ENCODE measurements at places on chromosomes 1 and 21. TPM values are rescaled to one million over a fixed set of nuclear protein-coding genes. Genes with fewer than 3 reads are reported as not detected.

GRCh38 chr1:76901158-76901767 lies 34.0 kb downstream of the ST6GALNAC5 start:
- H3K27me3 ChIP-seq, result no peaks in the 10 kb centered on the region
- H3K4me1 ChIP-seq, result no peaks in the 10 kb centered on the region
- peak; percentile 57 for DNase-seq
- H3K36me3 ChIP-seq, result no peaks in the 10 kb centered on the region
- H3K27ac ChIP-seq, result no peak overlapping the region
- no peak overlapping the region for H3K4me3 ChIP-seq

- H3K4me3 ChIP-seq, result peak overlapping the region; percentile 73
- H3K27me3 ChIP-seq, result no peaks in the 10 kb centered on the region
- DNase-seq, result peak; percentile 92
- peaks cover 18% of the 10 kb centered on the region for H3K4me1 ChIP-seq
- H3K27ac ChIP-seq, result peak overlapping the region; percentile 99
These were observed 769 bp downstream of the GALE start for GRCh38 chr1:23799570-23800399.

GRCh38 chr1:2904191-2904590 lies 102.7 kb upstream of the TTC34 start:
- H3K27me3 ChIP-seq, result no peaks in the 10 kb centered on the region
- H3K27ac ChIP-seq, result no peak overlapping the region
- no peak overlapping the region for H3K4me3 ChIP-seq

GRCh38 chr1:207565546-207566468 lies 69.8 kb downstream of the CR1 start:
- H3K4me3 ChIP-seq, result no peak overlapping the region
- peak; percentile 19 for DNase-seq
- H3K4me1 ChIP-seq, result no peaks in the 10 kb centered on the region
- H3K27ac ChIP-seq, result no peak overlapping the region
- H3K36me3 ChIP-seq, result no peaks in the 10 kb centered on the region

DNA sequence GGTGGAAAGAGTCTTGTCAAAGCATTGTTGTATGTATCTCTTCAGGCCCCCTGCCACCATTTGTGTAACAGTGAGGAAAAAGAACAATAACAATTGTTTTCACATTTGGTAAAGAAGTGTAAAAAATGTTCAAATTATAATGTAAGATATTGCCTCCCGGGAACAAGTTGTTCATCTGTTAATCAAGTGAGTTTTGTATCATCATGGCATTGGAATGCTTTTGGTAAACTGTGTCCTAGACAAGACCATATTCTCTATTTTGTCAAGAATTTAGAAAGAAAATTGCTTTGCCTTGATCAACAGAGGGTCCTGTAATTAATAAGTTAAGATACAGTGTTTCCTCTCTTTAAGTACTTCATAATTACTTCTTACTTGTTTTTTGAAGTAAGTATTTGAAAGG lies 692.0 kb upstream of the NR5A2 start:
- no peak overlapping the region for H3K4me3 ChIP-seq
- DNase-seq, result no peak
- no peaks in the 10 kb centered on the region for H3K36me3 ChIP-seq
- H3K4me1 ChIP-seq, result no peaks in the 10 kb centered on the region
- no peak overlapping the region for H3K27ac ChIP-seq

GRCh38 chr1:65238010-65238409 lies 71.3 kb upstream of the DNAJC6 start:
- H3K4me1 ChIP-seq, result no peaks in the 10 kb centered on the region
- H3K4me3 ChIP-seq, result no peak overlapping the region
- no peak overlapping the region for H3K27ac ChIP-seq

GRCh38 chr1:224563666-224564065 lies 52.5 kb upstream of the CNIH3 start:
- no peak overlapping the region for H3K27ac ChIP-seq
- no peak overlapping the region for H3K4me3 ChIP-seq
- no peaks in the 10 kb centered on the region for H3K27me3 ChIP-seq
- H3K4me1 ChIP-seq, result no peaks in the 10 kb centered on the region

DNA sequence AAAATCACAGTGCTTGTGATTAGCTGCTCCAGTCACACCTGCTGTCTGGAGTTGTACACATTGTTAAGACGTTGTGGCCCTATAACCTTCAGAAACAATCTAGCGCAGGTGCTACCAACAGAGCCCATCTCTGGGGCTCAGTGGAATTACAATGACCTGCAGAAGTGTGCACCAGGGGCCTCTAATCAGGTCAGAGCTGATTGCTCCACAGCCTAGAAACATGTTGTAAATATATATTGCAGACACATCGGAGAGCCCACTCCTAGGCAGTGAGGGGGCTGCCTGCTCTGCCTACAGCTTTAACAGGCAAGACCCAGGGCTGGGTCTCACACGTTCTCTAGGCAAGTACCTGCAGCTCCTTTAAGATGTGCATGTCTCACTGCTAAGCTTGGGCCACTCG lies 302.0 kb downstream of the SIPA1L2 start:
- H3K36me3 ChIP-seq, result no peaks in the 10 kb centered on the region
- no peaks in the 10 kb centered on the region for H3K27me3 ChIP-seq

GRCh38 chr1:163120372-163120771 lies 51.2 kb downstream of the RGS4 start:
- H3K27ac ChIP-seq, result no peak overlapping the region
- H3K4me1 ChIP-seq, result no peaks in the 10 kb centered on the region
- H3K4me3 ChIP-seq, result no peak overlapping the region
- no peaks in the 10 kb centered on the region for H3K27me3 ChIP-seq

DNA sequence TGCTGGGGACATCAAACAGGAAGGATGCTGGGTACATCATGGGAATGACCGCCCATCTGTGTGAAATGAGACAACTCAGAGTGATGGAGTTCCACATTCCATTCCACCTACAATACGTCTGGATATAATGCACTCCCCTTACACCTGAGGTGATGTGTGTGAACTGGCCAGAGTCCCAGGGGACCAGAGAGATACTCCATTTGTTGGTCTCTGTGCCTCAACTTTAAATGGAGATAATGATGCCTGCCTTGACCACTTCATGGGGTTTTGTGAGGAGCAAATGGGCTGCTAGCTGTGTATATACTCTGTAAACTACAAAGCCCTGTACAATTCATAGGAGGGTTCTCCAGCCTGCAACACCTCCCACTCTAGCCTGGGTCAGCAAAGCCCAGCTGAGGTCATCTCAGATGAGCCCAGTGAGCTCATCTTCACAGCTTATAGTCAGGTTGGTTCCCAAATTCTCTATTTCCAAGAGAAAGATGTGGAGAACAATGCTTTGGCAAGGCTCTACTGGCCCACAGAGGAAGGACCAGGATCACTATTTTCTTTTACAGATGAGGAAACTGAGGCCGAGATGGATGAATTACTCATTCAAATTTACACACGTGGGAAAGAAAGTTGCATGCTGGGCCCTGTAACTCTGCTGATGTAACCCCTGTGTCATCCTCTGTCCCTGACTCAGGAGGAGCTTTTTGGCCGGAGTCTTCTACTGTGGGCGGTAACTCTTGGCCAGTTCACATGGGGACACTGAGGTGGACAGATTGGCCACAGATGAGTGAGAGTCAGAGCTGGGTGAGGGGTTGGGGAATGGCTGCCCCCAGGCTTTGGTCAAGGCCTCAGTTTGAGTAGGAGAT lies 105.6 kb upstream of the GCLM start:
- H3K27me3 ChIP-seq, result no peaks in the 10 kb centered on the region
- H3K4me3 ChIP-seq, result no peak overlapping the region
- no peaks in the 10 kb centered on the region for H3K36me3 ChIP-seq
- no peak for DNase-seq
- peaks cover 13% of the 10 kb centered on the region for H3K4me1 ChIP-seq

- no peak for DNase-seq
- H3K4me1 ChIP-seq, result no peaks in the 10 kb centered on the region
- no peaks in the 10 kb centered on the region for H3K36me3 ChIP-seq
- H3K27ac ChIP-seq, result no peak overlapping the region
- H3K4me3 ChIP-seq, result no peak overlapping the region
- H3K27me3 ChIP-seq, result no peaks in the 10 kb centered on the region
These were observed 673.0 kb downstream of the USP25 start for GRCh38 chr21:16402752-16403151.

DNA sequence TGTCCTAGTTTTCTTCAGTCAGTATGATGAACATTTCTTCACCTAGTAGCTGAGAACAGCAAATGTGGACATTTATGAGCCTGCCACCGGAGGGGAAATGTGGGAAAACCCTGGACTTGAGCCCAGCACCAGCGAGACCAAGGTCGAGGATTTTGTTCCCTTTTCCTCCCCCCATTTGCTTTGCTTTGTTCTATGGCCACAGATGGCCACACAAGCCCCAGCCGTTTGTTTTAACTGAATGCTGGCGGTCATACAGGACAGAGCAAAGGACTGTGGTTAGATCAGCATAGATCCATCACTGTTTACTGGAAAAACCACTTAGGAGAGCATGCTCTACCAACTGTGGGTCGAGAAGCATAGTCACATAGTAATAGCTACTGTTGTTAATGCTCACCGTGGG lies 20.9 kb downstream of the SH2D2A start:
- DNase-seq, result no peak
- no peak overlapping the region for H3K4me3 ChIP-seq
- H3K27ac ChIP-seq, result no peak overlapping the region
- no peaks in the 10 kb centered on the region for H3K27me3 ChIP-seq
- no peaks in the 10 kb centered on the region for H3K4me1 ChIP-seq
- peaks cover 2% of the 10 kb centered on the region for H3K36me3 ChIP-seq

DNA sequence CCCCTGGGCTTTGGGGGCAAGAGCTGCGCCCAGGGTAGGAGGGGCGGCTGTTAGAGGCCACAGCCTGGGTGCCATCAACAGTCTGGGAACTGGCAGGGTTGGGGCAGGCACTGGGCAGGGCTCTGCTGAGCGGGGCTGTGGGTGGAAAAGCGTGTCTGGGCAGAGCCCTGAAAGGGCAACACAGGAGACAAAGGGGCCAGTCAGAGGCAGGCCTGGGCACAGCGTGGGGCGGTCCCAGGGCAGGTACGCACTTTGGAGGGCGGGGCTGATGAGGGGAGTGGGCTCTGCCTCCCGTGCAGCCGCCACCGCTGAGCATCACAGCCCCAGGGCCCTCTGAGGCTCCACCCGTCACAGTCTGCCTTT lies 13.9 kb downstream of the CELSR2 start:
- no peaks in the 10 kb centered on the region for H3K4me1 ChIP-seq
- H3K27me3 ChIP-seq, result no peaks in the 10 kb centered on the region
- H3K4me3 ChIP-seq, result no peak overlapping the region
- no peak overlapping the region for H3K27ac ChIP-seq

DNA sequence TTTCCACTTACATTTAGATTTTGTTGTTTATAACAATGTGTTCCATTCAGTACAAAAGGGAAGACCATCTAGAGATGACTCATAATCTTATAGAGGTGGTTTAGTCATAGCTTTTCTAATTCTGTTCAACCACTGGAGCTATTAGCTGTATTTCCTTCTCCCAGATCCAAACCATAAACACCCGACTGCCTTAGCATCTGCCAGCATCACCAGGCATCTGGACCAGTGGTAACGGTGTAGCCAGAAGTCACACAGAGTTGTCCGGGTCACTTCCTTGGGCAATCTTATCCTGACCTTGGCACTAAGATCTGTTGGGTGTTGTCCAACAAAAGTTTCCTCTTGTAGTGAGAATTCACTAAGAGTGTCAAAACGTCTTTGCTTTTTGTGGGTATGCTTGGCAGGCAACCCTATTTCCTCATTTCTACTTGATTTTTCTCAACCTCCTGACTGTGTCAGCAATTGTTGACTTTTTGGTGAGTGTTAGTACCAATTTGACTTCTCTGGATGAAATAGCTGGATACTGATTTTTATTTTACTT lies 372.1 kb upstream of the B3GALT2 start:
- H3K4me3 ChIP-seq, result no peak overlapping the region
- no peak for DNase-seq
- peak overlapping the region; percentile 5 for H3K27ac ChIP-seq

DNA sequence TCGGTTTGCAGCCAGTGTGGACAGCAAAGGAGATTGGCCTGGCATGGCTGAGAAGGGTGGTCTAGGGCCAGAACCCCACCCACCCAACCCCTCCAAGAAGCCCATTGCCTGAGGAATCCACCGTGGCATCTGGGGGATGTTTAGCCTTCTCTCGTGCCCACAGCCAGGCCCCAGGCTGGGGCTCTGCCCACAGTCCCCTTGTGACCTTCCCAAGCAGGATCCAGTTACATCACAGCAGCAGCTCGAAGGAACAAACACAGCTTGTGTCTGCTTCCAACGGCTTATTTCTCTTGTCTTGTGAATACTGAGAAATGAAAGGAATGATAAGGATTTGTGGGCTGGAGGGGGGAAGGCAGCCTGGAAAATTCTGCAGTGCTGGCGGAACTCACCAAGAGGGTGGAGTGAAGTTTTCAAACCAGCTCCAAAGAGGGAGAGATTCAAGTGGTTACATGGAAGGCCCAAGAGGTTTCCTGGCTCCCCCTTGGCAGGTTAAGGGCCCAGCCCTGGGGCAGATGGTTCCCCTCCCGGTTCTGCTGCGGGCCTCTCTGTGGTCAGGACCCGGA lies 61.6 kb downstream of the DHRS3 start:
- H3K36me3 ChIP-seq, result no peaks in the 10 kb centered on the region
- peaks cover 8% of the 10 kb centered on the region for H3K4me1 ChIP-seq
- peak; percentile 68 for DNase-seq
- no peak overlapping the region for H3K4me3 ChIP-seq

- no peaks in the 10 kb centered on the region for H3K36me3 ChIP-seq
- peak overlapping the region; percentile 83 for H3K27ac ChIP-seq
- no peaks in the 10 kb centered on the region for H3K27me3 ChIP-seq
- no peak overlapping the region for H3K4me3 ChIP-seq
These were observed 383.8 kb downstream of the LMO4 start for GRCh38 chr1:87712261-87713010.

Gene CFAP45
- total RNA-seq, result 0.43 TPM

Gene KRTAP19-3
- total RNA-seq, result not detected

Gene FNBP1L
- total RNA-seq, result 98.8 TPM

Gene CD84
- 0.60 TPM for total RNA-seq

Gene PLPPR5
- not detected for total RNA-seq

Gene GBP5
- total RNA-seq, result not detected

Gene CNR2
- total RNA-seq, result not detected

Gene CCDC181
- 1.3 TPM for total RNA-seq

Gene NRIP1
- total RNA-seq, result 62.4 TPM
